DMS53 (cell line): ENCODE measurements at places on chromosomes 12 and 14.
A peak's percentile ranks its signal among the peaks of the same experiment; 100 is the strongest.

- no peak for DNase-seq
Measured at GRCh38 chr14:90971687-90972086, 88.8 kb downstream of the RPS6KA5 start.

- DNase-seq, result no peak
Measured at GRCh38 chr12:118727196-118727978, 254.0 kb upstream of the SRRM4 start.

DNA sequence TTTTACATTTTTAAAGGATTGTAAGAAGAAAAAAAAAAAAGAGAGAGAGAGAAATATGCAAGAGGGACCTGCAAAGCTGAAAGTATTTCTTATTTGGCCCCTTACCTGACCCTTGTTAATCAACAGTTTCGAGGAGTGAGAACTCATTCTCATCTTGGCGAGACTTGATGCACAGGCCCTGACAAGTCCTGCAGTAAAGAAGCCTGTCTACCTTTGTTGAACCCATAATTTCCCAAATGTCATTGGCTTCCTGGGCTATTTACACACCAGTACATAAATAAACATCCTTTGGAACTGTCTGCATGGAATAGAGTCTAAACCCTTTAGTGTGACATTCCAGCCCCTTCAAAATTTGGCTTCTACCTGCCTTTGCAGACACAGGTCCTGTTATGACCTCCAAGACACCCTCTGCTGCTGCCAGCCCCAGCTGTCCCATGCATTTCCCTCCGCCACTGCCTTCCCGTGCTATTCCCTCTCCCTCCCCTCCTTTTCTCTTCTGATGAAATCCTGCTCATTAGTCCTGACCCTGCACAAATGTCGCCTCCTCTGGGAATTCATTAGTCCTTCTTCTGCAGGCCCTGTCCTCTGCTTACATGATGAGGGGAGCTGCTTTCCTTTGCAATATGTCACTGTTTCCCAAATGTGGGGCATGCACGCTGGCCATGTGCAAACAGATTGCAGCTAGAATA, 35.1 kb downstream of the MYL2 start:
- DNase-seq, result no peak

DNA sequence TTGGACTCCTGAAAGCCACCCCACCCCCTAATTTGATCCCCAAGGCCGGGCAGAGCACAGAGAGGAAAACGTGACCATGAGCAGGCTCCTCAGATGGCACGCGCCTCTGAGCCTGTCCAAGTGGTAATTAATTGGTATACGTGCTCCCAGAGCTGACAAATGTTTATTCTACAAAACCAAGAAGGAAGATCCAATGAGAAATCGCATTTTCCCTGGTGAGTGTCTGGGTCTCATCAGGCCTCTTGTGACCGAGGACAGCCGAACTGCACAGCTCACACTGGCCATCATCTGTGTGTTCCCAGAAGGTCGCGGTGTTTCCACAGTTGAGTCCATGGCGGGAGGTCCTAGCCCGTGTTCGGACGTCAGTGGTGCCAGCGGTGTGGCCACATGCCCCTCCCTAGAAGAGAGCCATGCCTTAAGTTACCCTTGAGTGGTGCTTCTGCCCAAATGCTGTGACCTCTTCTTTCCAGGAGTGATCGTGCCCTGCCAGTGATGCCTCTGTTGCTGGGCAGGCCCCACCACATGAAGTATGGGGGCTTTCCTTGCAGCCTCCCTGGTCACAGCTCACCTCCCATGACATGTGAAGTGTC, 317.5 kb upstream of the RTL1 start:
- DNase-seq, result no peak

DNA sequence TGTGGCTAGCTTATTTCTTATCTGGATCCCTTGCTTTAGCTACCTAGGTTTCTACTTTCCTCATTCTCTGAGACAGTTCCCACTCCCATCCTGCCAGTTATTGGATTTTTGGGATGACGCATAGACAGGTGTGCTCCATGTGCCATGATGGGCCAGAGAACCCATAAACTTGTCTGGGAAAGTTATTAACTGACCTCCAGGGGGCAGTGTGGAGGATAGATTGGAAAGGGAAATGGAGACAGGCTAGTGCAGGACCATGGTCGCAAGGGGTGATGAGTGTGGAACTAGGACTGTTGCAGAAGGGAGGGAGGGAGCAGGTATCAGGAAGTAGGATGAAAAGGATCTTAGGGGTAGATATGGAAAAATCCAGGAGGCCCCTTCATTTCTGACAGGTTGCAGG, 80.3 kb downstream of the ESRRB start:
- DNase-seq, result peak; percentile 72

- no peak for DNase-seq
Measured at GRCh38 chr12:54004063-54004840, 4.3 kb downstream of the HOXC9 start.

GRCh38 chr14:87325741-87326140, 667.2 kb downstream of the GALC start:
- no peak for DNase-seq

DNA sequence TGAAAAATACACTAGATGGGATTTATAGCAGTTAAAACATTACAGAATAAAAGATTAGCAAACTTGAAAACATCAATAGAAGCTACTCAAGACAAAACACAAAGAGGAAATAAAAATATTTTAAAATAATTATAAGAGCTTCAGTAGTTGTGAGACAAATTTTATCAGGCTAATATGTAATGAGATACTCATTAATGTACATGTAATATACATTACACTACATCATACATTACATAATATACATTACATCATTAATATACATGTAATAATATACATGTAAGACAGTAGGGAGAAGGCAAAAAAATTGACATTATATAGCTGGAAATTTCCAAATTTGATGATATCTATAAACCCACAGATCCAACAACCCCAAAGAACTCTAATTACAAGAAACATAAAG, 249.4 kb upstream of the HMGA2 start:
- no peak for DNase-seq

DNA sequence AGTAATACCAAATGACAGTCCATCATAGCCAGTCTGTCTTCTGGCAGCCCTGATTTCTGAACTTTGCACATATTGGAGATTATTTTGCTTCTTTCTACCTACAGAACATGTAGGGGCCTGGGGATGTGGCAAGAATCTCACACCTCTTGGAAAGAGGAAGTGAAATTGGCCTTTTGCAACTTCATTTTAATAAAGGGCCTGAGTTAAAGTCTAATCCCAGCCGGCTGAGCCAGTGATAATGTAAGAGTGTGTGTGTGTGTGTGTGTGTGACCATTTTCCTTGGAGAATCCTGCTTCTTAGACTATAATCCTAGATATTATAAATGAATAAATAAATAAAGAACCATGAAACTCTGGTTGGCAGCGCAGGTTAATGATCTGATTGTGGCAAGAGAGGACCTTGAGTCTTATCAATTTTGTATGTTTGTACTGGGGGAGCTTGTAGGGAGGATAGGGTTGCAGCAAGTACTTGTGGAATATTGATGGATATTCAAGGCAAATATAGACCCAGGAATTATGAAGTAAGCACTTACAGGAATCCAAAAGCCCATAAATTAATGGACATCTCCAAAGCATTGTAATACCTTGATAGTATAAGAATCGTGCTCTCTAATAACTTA, 233.2 kb upstream of the AMIGO2 start:
- no peak for DNase-seq

GRCh38 chr12:118034429-118035189, 18.1 kb downstream of the RFC5 start:
- DNase-seq, result peak; percentile 79

DNA sequence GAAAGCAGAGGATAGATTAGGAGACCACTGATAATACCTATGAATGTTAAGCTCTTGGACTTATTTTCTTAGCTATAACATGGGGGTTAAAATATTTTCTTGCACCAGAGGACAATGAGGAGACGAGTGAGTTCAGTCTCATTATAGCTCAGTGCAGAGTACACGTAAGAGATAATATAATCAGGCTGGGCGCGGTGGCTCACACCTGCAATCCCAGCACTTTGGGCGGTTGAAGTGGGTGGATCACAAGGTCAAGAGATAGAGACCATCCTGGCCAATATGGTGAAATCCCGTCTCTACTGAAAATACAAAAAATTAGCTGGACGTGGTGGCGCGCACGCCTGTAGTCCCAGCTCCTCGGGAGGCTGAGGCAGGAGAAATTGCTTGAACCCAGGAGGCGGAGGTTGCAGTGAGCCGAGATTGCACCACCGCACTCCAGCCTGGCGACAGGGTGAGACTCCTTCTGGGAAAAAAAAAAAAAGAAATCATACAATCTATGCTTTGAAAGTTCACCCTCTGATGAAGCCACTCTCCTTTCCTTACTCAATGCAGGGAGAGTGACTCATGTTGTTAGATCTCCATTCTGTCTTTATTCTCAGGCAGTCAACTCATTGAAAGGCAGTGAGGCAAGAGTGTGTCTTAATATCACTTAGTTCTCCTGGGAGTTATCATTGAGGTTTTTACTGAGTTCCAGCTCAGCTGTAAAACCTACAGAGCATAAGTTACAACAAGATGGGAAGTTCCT, 134.2 kb downstream of the SYNE2 start:
- no peak for DNase-seq

- no peak for DNase-seq
Measured at GRCh38 chr14:79749065-79749464, 462.2 kb downstream of the DIO2 start.

- DNase-seq, result no peak
Measured at GRCh38 chr14:59197695-59198262, 9.3 kb downstream of the DAAM1 start.

DNA sequence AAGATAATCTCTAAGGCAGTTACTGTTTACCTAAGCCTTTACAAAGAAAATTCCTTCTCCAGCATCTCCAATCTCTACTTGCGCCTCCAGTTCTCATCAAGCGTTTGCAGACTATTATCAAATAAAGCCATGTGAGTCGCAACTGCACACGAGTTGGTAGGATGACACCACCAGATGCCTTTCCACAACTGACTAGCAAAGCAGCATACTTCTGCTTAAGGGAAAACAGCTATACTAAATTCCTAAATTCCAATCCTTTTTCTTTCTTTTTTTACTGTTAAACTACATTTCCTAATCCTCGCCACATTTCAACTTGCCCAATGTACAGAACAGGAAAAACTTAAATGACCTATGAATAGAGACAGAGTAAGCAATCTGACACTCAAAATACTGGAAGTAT, 166.7 kb downstream of the ITPR2 start:
- no peak for DNase-seq

- DNase-seq, result no peak
Measured at GRCh38 chr14:104632781-104633180, 28.2 kb upstream of the TMEM179 start.

DNA sequence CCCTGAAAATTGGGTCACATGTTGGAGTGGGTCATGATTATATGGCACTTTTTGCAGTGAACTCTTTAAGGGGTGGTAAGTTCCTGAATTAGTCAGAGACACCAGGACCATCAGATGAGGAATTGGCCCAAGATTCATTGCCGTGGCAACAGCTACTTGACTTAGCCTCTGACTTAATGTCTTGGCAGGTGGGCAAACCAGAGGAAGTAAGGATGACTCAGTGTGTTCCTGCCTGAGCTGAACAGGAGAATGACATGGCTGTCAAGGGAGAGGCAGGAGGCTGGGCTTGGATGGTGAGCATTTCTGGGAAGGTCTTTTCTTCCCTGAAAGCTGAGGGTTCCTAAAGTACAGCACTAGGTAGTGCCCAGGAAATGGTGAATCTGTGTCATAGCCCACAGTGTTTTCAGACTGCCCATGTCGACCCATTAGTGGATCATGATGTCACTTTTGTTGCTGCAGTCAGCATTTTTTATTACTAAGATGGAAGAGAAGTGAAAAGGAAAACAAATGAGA, 170.1 kb upstream of the PWP1 start:
- peak; percentile 58 for DNase-seq

- no peak for DNase-seq
Measured at GRCh38 chr12:84738481-84738972, 174.1 kb downstream of the SLC6A15 start.

DNA sequence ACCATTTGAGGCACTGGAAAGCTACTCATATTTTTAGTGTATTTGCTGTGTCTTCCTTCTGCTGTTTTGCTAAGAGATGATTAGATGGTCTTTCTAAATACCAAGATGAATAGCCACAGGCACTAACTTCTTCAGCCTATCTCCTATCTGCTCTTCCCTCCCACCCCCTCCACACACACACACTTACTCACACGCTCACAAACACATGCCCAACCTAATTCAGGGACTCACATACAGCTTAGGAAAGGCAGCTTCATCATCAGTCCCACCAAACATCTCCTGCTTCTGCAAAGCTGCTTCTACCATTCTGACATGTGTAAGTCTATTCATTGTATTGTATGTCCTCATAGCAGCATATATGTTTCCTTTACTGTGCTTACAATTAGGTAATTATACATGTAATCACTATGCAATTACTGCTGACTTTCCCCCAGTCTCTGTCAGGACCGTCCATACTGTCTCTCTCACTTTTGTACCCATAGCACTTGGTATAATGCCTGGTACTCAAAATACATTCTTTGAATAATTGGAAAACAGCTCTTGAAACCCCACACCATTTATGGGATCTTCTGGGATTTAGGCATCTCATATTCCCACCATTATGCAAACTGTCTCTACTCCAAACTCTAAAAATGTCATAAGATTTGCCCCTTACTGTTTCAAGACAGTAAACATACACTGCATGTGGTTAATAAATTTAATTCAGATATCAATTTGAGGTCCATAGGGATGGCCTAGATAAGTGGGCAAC, 83.3 kb upstream of the HIF1A start:
- DNase-seq, result no peak

- no peak for DNase-seq
Measured at GRCh38 chr14:76500480-76500879, 124.5 kb downstream of the ESRRB start.

GRCh38 chr12:77549383-77550128, 281.1 kb upstream of the NAV3 start:
- no peak for DNase-seq

DNA sequence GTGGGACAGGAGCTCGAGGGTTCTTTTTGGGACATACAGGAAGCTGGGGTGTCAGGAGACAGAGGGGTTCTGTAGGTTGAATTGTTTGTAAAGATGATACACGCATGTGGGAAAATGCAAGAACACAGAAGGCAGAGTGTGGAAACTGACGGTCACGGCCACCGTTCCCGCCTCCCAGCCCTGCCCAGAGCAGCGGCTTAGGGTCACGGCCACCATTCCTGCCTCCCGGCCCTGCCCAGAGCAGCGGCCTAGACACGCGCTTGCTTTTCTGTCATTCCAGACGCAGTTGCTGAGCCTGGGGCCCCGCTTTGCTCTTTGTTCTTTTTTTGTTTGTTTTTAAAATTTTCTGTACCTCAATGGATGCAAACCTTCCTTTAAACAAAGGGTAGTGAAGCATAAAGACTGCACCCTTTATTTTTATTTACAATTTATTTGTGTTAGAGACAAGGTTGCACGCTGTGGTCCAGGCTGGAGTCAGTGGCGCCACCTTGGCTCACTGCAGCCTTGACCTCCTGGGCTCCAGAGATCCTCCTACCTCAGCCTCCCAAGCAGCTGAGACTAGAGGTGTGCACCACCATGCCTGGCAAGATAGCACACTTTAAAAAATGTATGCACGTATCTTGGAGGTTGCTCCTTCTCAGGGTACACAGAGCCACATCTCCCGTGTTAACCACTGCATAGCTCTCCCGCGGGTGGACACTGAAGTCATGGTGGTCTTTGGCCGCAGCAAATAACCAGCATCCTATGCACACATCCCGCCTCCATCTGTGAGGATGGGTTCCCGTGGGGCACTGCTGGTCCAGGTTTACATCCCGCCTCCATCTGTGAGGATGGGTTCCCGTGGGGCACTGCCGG, 142.3 kb downstream of the ADGRD1 start:
- DNase-seq, result no peak
